ENCODE measurements at places on chromosomes 6 and 20. TPM values are rescaled to one million over a fixed set of nuclear protein-coding genes. Genes with fewer than 3 reads are reported as not detected.

- no peak for DNase-seq
Observed at GRCh38 chr6:87858440-87858839, 156.4 kb upstream of the AKIRIN2 start.

DNA sequence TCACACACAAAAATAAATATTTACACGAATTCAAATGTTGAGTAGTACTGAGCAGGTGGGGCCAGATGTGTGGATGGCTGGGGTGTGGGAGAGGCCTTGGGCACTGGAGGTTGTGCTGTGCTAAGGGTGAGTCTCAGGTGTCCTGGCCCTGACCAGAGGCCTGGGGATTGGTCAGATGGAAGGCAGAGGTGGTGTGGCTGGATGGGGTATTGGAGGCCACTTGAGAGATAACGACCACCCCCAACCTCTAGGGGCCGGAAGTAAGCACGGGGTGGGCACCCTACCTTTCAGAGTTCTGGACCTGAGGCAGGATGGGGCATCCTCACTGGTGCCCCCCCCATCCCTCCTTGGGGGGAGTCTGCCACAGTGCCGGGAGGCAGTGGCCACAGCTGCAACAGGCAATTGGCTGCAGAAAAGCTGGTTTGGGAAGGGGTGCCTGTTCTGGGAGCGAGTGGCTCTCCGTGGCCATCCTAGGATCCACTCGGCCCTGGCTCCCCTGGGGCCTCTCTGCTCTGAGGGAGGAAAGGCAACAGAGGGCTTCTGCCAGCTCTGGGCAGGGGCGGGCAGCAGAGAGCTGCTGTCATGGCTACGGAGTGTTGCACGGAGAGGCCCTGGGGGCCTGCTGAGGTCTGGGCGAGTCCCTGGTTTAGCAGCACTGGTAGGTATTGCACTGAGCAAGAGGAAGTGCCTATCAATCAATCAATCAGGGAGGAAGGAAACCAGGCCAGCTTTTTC lies 87.6 kb downstream of the ASXL1 start:
- no peak for DNase-seq

DNA sequence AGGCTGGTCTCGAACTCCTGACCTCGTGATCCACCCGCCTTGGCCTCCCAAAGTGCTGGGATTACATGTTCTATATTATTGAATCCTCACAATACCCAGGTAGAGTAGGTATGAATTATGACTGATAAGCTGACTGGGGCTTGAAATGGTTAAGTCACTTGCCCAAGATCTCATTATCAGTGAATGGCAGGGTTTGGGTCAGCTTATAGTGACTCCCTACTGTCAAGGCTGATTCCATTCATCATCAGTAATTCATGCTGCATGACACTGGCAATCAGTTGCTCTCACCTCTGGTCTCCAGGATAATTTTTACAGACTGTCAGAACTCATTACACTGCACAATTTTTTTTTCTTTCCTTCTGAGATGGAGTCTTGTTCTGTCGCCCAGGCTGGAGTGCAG lies 127.6 kb downstream of the KIF13A start:
- DNase-seq, result no peak

Gene SRSF3
- polyA plus RNA-seq, result 276 TPM

Gene ZBTB46
- 24.7 TPM for polyA plus RNA-seq

- no peak for DNase-seq
Observed at GRCh38 chr6:138863321-138863720, 67.4 kb downstream of the ECT2L start.

GRCh38 chr6:34890533-34890925 lies 1.5 kb downstream of the ANKS1A start:
- DNase-seq, result peak; percentile 3

DNA sequence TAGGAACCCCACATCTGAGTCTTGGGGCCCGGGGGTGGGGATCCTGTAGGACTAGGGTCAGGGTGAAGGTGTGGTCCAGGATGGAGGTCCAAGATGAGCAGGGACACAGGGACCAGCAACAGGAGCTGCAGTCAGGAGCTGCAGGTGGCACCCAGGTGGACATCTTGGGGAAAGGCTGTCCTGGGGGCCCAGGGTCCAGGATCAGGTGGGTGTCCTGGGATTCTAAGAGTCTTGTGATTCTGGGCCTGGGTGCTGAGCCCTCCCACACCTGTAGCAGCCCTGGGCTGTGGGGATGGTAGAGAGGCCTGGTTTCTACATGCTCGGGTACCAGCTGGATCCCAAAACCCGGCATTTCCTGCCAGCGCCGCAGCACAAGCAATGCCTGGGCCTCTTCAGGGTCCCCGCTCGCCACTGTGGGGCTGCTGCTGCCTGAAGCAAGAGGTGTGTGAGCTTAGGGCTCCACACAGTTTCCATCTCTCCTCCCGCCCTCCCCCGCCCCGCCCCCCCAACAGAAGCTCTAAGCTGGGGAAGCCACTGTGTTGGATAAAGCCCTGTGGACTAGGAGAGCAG lies 20.7 kb downstream of the ERGIC3 start:
- DNase-seq, result no peak

Gene TBXT
- polyA plus RNA-seq, result not detected

DNA sequence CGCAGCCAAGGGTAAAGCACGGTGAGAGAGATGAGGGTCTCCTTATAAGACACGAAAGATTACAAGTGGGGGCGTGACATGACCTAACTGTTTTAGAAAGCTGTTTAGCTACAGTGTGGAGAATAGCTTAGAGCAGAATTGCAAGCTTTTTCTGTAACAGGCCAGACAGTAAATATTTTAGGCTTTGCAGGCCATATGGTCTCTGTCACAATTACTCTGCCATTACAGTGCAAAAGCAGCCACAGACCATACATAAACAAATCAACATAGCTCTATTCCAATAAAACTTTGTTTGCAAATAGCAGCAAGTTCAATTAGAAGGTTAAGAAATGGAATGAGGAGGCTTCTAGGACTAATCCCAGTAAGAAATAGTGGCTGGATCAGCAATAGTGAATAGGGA lies 16.8 kb downstream of the PGM3 start:
- DNase-seq, result no peak

Gene GPR6
- polyA plus RNA-seq, result not detected

Gene SIRPB2
- polyA plus RNA-seq, result 1.9 TPM

DNA sequence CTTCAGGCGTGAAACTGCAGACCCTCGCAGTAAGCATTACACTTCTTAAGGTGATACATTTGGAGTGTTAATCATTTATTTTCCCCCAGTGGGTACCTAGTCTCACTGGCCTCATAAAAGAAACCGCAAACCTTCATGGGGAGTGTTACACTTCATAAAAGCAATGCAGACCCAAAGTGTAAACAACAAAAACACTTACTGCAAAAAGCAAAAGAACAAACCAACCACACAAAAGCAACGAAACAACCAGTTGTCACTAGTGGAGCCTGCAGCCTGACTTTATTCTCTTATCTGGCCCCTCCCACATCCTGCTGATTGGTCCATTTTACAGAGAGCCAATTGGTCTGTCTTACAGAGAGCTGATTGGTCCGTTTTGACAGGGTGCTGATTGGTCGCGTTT lies 23.8 kb downstream of the LY86 start:
- no peak for DNase-seq

Gene EFCAB8
- 0.15 TPM for polyA plus RNA-seq

DNA sequence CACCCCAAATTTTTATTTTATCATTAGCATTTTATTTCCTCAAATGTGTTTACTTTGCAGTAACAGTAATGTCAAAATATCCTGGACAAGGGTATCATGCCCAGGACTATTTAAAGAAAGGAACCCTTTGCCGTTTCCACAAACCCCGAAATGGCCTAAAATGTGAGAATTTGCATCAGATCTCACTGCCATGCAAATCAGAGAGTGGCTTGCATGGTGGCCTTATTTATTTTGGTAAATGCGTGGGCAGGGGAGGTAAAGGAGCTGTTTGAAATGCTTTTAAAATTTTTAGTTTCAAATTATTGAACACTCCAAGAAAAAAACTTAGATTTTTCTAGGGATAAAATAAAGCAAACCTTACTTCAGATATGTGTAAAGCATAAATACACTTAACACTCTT lies 43.8 kb downstream of the ADAT2 start:
- no peak for DNase-seq

Gene GCM1
- not detected for polyA plus RNA-seq

- DNase-seq, result no peak
Observed at GRCh38 chr6:34949636-34950035, 60.6 kb downstream of the ANKS1A start.

GRCh38 chr6:169174516-169175359 lies 78.9 kb downstream of the THBS2 start:
- DNase-seq, result no peak

- DNase-seq, result no peak
Observed at GRCh38 chr6:63856271-63856670, 220.7 kb downstream of the PHF3 start.

GRCh38 chr6:16651871-16652270 lies 109.4 kb downstream of the ATXN1 start:
- DNase-seq, result no peak

DNA sequence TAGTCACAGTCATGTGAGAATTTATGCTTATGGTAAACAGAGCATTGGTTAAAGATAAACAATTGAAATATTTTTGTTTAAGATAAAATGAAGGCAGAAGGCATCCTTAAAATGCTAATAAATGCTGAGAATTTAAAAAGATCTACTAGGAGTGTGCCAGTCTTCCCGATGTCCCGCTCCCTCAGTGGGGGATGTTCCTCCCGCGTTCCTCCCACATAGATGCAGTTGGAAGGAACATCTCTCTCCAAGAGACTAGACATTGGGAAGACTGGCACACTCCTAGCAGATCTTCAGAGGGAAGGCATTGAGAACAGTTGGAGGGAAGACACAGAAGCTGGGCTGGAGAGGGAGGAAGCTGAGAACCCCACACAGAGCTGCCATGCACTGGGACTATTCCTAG lies 203.3 kb downstream of the EDN1 start:
- no peak for DNase-seq

Gene HLA-DRB1
- polyA plus RNA-seq, result 20.5 TPM

Gene FRK
- polyA plus RNA-seq, result 0.32 TPM

DNA sequence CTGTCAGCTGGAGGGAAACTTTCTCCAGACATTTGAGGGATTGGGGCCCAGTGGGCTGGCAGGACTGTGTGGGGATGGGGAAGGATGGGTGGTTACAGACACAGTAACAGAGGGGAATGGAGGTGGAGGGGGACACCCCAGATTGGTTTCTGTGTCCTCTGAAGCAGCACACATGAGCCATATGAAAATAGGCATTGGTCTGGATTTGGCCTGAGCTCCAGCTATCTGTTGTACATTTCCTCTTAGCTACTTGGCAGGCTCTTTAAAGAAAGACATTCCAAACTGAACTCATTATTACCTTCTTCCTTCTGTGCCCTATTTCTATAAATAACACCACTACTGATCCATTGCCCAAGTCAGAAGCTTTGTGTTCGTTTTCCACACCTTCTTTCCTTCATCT lies 72.0 kb upstream of the PRL start:
- DNase-seq, result no peak

DNA sequence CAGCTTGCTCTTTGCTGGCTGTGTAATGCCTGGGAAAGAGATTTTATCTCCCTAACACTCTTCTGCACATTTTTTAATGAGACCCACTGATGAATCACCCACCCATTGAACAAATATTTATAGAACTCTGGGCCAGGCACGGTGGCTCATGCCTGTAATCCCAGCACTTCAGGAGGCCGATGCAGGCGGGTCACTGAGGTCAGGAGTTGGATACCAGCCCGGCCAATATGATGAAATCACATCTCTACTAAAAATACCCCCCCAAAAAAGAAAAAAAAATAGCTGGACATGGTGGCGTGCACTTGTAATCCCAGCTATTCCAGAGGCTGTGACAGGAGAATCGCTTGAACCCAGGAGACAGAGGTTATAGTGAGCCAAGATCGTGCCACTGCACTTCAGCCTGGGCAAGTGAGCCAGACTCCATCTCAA lies 82.1 kb upstream of the SIRPA start:
- DNase-seq, result no peak

- peak; percentile 78 for DNase-seq
Observed at GRCh38 chr6:36979347-36979742, 6.7 kb downstream of the MTCH1 start.

Gene BMP7
- polyA plus RNA-seq, result 4.6 TPM

Gene SLC35F1
- 1.3 TPM for polyA plus RNA-seq

DNA sequence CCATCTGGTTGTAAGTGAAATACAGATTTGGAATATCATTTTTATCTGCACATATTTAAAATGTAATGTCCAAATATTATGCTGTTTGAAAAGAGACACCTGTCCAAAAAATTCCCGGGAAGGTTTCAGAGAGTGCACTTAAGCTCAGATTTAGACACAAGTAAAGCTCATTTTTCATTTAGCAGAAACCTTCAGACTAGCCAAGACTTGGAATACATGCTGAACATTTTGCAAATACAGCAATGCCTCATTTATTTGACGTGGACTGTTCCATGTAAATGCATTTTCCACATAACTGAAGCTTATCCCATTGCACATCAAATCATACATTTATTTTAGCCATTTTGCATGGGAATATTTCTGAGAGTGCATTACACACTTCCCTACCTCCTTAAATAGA lies 280.7 kb downstream of the ZNF217 start:
- DNase-seq, result peak; percentile 23

Gene SRPK1
- polyA plus RNA-seq, result 16.0 TPM

Gene RREB1
- polyA plus RNA-seq, result 26.9 TPM

Gene BPIFB4
- 0.23 TPM for polyA plus RNA-seq

DNA sequence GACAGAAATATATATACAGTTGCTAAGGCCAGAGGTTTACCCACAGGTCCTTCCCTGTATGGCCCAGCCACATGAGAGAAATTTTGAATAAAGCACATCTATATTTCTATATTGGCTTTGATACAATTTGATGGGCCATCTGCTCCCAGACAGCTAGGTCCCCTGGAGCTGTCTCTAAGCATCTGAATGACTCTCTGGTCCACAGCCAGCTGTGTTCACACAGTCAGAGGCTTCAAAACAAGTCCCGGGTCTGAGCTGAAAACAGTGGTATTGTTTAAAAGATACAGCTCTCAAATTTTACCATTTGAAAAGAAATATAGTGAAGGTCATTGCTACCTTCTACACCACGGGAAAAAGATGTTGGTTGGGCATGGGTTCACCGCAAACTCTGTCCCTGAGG lies 161.1 kb downstream of the SLC35B3 start:
- no peak for DNase-seq

GRCh38 chr6:21111093-21111725 lies 482.3 kb upstream of the SOX4 start:
- DNase-seq, result no peak

DNA sequence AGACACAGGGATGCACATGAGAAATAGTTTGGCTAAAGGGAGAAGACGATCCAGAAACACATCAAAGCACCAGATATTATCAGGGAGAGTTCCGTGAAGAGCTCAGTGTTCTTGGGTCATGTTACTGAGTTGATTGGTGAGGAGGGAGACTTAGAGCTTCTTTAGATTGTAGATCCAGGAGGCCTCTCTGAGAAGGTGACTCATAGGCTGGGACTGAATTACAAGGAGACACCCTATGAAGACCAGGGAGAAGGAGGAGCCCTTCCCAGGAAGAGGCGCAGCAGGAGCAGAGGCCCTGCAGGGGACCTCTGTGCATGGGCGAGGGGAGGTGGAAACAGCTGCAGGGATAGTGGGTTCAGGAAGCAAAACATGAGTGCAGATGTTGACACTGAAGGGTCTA lies 196.5 kb downstream of the SLC24A3 start:
- DNase-seq, result no peak

All from hindlimb muscle (tissue), 1 donor.